Kidney (tissue), 22 donors: ENCODE measurements at places on chromosomes 1 and 21.

GRCh38 chr1:248860007-248860406, 1.1 kb upstream of the ZNF692 start:
- no peak overlapping the region for H3K4me3 ChIP-seq
- no peak overlapping the region for H3K27ac ChIP-seq
- H3K27me3 ChIP-seq, result no peaks in the 10 kb centered on the region
- no peaks in the 10 kb centered on the region for H3K4me1 ChIP-seq
- DNase-seq, result no peak

GRCh38 chr1:167681451-167682098, 40.2 kb upstream of the MPZL1 start:
- H3K27me3 ChIP-seq, result no peaks in the 10 kb centered on the region
- H3K4me3 ChIP-seq, result no peak overlapping the region
- no peak for DNase-seq
- H3K27ac ChIP-seq, result no peak overlapping the region
- H3K4me1 ChIP-seq, result no peaks in the 10 kb centered on the region
- peaks cover 3% of the 10 kb centered on the region for H3K36me3 ChIP-seq

DNA sequence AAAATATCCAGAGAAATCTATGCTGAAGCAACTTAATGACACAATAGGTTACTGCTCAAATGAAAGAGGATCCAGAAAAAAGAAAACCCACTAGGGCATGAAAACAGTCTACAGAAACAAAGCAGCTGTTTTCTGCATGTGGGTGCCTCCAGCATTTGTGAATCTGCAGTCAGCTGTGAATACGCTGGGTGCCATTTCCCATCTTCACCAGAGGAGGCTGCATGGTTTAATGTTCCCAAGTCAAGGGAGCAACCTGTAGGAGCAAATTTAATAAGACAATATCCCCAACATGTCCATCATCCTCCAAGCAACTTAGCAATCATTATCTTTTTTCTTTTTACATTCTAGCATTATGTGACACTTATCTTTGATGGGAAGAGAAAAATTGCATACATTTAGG, 396.6 kb downstream of the BRINP2 start:
- no peak overlapping the region for H3K27ac ChIP-seq
- no peak overlapping the region for H3K4me3 ChIP-seq
- no peaks in the 10 kb centered on the region for H3K36me3 ChIP-seq
- no peak for DNase-seq

DNA sequence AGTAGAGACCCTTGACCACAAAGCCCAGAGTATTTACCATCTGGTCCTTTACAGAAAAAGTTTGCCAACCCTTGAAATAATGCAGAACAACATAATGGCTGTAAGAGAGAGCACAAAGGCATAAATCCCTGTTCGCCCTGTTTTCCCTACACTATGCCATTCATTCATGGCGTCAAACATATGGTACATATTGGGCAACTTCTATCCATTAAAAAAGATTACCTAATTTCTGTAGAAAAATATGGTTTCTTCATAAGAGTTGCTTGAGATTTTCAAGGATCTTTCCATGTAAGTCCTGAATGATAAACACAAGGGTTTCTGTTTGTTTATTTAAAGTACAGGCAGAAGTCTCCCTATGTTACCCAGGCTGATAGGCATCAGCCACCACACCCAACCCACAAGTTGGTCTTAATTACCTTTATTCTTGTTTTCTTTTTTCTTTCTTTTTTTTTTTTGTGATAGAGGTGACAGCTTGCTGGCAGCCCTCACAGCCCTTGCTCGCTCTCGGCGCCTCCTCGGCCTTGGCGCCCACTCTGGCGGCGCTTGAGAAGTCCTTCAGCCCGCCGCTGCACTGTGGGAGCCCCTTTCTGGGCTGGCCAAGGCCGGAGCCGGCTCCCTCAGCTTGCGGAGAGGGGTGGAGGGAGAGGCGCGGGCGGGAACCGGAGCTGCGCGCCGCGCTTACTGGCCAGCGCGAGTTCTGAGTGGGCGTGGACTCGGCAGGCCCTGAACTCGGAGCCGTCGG, 68.3 kb upstream of the NR5A2 start:
- H3K4me1 ChIP-seq, result no peaks in the 10 kb centered on the region
- H3K27ac ChIP-seq, result no peak overlapping the region
- no peaks in the 10 kb centered on the region for H3K27me3 ChIP-seq

- H3K36me3 ChIP-seq, result no peaks in the 10 kb centered on the region
- DNase-seq, result peak; percentile 88
- H3K4me1 ChIP-seq, result no peaks in the 10 kb centered on the region
- H3K4me3 ChIP-seq, result no peak overlapping the region
Observed at GRCh38 chr1:157580179-157580827, 17.6 kb downstream of the FCRL4 start.
